Activated CD4-positive, CD25-positive, alpha-beta regulatory T cell treated with anti-CD3 and anti-CD28 coated beads, Interleukin-2, amount 50 U/mL, for 24 hours (primary cell): ENCODE measurements at places on chromosomes 13 and 19.
A peak's percentile ranks its signal among the peaks of the same experiment; 100 is the strongest.

GRCh38 chr13:112643759-112644459 lies 45.9 kb upstream of the ATP11A start:
- ATAC-seq: no peak

DNA sequence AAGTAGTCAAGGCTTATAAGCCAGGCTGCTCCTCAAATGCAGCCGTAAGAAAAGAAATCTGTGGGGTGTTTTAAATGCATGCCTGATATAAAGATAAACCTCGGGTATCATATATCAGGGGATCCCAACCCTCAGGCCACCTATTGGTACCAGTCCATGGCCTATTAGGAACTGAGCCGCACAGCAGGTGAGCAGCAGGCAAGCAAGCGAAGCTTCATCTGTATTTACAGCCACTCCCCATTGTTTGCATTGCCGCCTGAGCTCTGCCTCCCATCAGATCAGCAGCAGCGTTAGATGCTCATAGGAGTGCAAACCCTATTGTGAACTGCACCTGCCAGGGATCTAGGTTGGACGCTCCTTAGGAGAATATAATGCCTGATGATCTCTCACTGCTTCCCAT lies 233.5 kb upstream of the SERP2 start:
- ATAC-seq: no peak

DNA sequence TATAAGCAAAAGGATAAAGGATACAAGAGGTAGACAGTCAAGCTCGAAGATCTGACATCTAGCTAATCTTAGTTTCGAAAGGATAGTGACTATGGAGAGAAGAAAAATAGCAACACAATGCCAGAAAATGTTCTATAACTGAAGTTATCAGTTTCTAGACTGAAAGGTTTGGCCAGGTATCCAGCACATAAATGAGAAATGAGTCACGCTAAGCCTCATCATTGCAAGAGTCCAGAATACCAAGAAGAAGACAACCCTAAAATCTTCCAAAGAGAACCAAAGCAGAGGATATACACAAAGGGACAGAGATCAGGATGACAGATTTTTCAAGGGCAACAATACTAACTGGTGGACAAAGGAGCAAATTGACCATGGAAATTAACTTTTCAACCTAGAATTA lies 237.0 kb downstream of the POSTN start:
- no peak for ATAC-seq

- ATAC-seq: no peak
These were observed 4.2 kb upstream of the RNF113B start for GRCh38 chr13:98181111-98181815.

- no peak for ATAC-seq
These were observed 1034.7 kb downstream of the SLITRK1 start for GRCh38 chr13:82847595-82847994.

DNA sequence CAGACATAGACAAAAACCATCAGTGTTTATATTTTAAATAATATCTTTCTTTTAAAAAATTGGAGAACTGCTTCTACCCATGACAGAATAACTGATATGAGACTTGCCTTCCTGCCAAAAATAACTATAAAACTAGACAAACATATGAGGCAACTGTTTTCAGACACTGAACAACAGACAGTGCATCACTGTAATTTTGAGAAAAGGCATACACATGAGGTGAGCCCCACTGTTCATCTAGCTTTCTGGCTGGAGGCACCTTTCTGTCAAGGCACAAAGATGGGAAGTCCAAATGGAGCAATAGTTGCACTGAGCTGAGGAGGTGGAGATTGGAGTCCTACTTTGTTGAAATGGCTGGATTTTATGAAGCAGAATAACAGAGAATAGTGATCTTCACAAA lies 71.9 kb upstream of the ZNF507 start:
- ATAC-seq: no peak

GRCh38 chr13:67148161-67148571 lies 82.0 kb downstream of the PCDH9 start:
- no peak for ATAC-seq

DNA sequence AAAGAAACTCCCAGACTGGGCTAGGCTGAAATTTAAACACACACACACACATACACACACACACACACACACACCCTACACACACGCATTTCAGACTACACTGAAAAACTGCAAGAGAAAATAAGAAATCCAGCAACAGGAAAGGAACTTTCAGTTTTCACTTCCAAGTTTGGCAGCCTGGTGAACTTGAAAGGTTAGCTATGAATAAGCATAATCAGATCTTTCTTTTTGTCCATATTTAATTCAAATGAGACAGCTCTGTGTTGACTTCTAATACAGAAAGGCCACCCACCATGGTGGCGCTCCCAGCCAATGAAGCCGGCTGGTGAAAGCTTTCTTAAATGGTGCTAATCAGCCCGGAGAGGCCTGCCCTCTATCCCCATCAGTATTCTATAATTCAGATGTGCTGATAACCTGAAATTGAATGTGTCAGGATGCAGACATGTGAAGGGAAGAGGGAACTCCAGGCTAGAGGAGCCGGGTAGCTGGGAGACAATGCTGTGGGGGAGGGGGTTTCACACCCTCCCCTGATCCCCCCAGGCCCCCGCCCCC lies 108.3 kb upstream of the ZNF536 start:
- no peak for ATAC-seq

DNA sequence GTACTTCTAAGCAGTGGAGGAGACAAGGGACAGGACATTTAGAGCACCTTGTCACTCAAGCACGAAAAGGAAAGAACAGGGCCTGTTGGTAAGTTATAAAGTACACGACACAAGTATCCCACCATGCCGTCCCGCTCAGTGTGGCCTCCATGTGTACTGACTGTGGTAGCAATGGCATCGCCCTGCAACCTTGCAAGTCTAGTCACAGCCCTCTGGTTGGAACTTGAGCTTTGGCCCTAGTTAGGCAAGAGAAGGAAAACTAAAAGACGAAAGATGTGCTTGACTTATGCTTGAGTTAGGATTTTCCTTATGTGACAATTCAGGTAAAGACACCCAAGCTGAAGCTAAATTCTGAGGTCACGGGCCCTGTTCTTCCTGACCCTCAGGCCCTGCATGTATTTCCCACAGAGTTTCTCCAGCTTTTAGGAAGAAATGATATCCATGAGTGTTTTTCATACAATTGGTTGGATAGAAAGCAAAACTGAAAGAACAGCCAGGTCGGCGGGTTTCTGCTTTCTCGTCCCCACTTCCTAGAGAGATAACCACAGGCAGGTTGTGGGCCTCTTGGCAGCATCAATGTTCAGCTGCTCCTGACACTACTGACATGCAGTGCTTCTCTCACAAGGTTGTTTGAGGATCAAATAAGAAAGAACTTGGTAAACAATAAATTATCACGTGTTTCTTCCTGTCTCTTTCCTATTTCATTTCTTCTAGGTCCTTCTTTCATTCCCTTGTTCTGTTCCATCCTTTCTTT lies 216.2 kb downstream of the IRS2 start:
- ATAC-seq: peak; percentile 36

DNA sequence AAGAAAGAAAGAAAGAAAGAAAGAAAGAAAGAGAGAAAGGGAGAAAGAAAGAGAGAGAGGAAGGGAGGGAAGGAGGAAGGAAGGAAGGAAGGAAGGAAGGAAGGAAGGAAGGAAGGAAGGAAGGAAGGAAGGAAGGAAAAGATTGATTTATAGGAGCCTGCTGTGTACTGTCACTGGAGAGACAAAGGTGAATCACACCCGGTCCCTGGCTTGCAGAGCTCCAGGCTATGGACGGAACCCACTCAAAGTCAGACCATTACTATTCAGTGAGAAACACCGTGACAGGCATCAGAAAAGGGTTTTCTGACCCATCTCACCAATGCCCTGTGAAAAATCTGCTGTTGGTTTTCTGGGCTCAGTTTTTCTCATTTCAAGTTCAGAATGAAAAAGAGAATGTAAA lies 7.3 kb upstream of the CEACAM6 start:
- ATAC-seq: no peak

GRCh38 chr19:55333870-55334269 lies 5.8 kb upstream of the KMT5C start:
- no peak for ATAC-seq

DNA sequence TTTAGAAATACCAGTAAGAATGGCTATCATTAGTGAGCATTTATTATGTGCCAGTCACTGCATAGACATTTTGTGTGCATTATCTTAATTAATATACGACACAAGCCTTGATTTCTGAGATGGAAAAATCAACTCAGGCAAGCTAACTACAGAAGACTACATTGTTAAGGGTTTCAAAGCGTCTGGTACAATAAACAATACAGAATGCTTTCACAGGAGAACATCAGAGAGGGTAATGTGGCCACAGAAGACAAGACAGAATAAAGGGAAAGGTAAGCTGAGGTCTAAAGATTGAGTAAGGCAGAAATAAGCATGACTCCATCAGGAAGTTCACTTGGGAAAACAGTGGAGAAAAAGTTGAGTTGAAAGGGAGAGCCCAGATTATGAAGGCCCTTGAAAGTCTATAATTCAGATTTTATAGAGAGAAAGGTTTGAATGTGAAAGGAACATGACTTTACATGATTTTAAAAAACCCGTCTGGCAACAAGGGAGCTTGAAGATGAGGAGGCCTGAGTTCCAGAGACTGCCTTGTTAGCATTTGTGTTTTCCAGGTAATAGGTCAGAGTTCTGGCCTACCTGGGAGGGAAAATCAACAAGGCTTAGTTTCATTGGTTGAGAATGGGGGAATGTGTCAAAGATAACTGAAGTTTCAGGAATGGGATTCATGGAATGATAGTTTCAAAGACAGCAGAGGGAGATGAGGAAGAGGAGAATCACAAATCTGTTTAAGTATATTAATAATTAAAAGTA lies 1.8 kb upstream of the MBNL2 start:
- ATAC-seq: no peak

GRCh38 chr13:105050686-105051085 lies 1484.8 kb downstream of the EFNB2 start:
- no peak for ATAC-seq

DNA sequence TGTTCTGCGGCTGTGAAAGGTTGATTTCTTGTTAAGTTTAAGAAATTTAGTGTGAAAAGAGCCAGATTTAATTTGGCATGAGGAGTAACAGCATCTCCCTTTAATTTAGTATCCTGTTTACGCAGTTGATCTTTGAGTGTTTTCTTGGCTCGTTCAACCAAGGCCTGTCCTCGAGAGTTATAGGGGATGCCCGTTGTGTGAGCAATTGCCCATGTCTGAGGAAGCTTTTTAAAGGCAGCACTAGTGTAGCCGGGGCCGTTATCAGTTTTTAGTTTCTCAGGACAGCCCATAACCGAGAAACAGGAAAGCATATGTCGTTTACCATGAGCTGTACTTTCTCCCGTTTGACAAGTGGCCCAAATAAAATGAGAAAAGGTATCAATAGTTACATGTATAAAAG lies 47.5 kb upstream of the ZNF43 start:
- ATAC-seq: no peak

DNA sequence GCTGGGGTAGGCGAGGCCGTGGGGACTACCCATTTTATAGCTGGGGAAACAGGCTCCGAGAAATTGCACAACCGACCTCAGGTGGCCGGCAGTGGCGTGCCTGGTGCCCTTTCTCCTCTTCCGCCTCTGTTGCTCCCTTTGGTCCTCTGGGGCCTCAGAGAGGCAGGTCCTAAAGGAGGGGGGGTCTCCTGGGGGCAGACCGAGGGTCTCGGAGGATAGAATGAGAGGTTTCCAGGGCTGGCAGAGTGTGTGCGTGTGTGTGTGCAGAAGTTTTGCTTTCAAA lies 11.3 kb downstream of the STX10 start:
- ATAC-seq: no peak

GRCh38 chr13:46361276-46361934 lies 25.6 kb downstream of the RUBCNL start:
- no peak for ATAC-seq

GRCh38 chr19:15779756-15780476 lies 7.5 kb upstream of the OR10H5 start:
- no peak for ATAC-seq

DNA sequence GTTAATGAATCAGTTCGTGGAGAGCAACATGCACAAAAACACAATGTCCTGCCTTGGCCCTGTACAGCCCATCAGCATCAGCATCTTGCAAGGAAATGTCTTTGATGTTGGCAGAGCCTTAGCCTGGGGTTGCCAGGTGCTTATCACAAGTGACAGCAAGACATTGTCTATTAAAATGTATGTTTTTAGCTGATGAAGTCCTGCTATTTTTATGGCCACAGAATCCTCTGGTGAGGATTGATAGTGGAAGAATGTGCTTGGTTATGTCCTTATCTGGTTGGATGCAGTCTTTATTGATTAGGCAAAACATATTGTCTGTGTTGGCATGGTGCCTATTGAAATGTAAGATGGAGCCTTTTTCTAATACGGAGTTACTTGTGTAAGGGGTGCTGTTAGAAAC lies 1427.0 kb upstream of the MIR17HG start:
- no peak for ATAC-seq

DNA sequence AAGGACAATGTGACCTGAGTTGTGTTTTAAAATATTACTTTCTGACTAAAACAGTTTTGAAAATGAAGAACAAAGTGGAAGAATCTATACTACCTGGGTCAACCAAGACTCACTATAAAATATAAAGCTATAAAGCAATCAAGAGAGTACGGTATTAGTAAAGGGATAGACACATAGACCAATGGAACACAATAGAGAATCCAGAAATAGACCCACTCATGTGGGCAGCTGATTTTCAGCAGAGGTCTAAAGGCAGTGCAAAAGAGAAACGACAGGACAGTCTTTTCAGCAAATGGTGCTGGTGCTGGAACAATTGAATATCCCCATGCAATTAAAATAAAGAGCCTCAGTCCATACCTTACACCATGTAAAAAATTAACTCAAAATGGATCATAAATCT lies 224.7 kb downstream of the RGCC start:
- ATAC-seq: no peak

GRCh38 chr19:53076984-53077383 lies 26.2 kb downstream of the ZNF160 start:
- ATAC-seq: no peak

- ATAC-seq: no peak
These were observed 15.2 kb upstream of the PPP1R12C start for GRCh38 chr19:55132453-55133129.

- ATAC-seq: no peak
These were observed 3.2 kb upstream of the PROZ start for GRCh38 chr13:113155201-113155600.

DNA sequence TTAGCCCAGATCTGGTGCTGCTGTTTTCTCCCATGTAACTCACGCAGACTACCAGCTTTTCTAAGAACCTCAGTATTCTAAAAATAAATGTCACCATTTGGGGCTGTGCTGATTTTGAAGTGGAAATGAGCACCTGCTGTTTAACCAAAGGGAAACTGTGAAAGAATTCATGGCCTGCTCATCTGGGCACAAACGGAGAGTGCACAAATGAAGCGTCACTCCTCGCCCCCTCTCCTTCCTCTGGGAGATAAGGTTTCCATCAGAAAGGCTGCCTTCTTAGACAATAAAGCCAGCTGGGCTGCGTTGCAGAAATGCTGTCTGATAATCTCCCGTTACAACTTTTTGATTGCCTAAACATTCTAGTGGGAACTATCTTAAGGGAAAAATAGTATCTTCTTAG lies 73.7 kb upstream of the SLC15A1 start:
- no peak for ATAC-seq

DNA sequence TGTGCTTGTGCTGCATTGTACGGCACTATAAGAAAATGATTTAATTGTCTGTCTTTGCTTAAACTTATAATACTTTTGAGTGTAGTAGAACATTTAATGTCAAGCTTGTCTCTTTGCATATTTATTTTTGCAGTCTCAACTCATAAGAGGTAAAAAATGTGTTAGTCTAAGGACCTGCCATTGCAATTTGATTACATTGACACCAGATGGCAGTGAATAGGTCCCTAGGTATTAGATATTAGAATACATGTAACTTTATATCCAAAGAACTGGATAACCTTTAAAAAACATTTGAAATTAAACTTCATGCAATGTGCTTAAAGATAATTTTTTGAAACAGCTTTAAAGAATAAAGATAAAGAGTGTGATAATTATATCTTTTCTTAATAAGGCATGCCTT lies 1421.3 kb downstream of the OLFM4 start:
- ATAC-seq: no peak
